ENCODE measurements at places on chromosomes 16 and 17. TPM values are rescaled to one million over a fixed set of nuclear protein-coding genes. Genes with fewer than 3 reads are reported as not detected.

DNA sequence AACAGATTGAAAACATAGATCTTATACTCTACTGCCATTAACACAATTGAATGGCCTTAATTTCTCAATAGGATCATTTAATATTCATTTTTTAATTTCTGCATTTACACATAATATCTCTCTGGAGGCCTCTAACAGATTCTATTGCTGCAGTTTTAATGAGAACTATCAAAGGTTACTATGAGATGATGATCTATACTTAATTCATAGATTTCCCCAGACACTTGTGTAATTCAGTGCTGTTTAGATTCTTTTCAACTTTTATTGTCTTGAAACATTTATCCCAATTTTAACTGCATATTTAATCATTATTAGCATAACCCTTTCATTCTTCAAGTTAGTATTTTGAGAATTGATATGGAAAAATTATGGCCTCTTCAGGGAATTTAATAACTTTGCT, 1056.5 kb upstream of the CDH8 start:
- no peak for DNase-seq

- no peak for DNase-seq
Observed at GRCh38 chr17:19705201-19705600, 11.2 kb downstream of the SLC47A2 start.

DNA sequence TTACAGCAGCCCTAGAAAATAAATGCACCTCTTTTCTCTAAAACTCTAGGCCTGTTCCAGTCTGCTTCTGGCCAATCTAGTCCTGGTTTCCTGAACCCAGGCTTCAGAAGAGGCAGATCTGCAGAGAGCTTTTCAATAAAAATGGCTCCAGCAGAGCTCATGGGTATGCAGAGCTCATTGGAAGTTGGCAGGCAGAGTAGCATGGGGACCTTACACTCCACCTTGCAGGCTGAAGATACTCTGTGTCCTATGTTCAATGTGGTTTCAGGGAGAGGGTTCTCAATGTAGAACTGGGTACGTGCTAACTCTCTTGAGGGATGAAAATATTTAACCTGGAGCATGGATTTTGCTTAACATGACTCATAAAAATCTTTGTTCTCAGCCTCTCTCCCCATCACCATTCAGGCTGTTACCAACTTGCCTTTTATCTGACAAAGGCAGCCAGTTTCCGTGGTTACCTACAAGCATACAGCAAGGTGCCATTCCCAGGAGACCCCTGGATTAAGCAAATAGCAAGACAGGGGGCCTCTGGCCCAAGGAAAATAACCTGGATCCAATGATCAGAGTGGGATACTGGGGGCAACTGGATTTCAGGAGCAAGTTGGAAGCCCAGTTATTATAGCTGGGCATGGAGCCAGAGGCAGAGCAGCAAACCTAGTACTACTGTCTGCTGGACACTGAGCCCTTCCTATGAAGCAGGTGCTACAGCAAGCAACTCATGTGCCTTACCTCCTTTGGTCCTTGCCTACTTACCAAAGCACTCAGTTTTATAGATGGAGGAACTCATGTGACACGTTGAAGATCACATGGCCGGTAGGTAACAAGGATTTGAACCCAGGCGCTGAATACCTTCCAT, 98.2 kb upstream of the DHX40 start:
- no peak for DNase-seq

DNA sequence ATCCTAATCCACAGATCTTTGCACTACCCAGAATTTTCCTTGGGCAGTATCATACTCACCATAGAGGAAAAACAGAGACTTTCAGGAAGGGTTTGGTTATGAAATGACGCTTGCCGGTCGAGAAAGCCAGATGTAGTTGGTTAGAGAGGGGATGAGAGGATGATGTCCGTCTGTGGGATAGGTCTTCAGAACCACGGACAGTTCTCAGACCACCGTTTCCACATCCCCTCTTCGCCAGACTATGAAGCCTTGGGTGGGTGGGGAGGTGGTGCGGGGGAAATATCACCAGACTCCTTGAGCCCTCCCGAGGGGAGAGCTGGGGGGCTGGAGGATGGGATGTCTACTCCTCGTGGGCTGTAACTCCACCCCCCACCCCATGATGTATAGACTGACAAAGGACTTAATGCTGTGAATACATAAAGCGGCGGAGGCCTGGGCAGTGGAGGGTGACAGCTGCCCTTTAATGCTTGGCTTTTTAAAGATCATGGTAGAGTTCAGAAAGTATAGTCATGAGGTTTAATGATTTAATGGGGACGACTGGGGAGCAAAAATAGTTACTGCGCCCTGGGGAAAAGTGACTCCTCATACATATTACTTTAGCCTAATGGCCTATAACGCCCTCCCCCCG, 96.6 kb downstream of the MRM1 start:
- DNase-seq: no peak

DNA sequence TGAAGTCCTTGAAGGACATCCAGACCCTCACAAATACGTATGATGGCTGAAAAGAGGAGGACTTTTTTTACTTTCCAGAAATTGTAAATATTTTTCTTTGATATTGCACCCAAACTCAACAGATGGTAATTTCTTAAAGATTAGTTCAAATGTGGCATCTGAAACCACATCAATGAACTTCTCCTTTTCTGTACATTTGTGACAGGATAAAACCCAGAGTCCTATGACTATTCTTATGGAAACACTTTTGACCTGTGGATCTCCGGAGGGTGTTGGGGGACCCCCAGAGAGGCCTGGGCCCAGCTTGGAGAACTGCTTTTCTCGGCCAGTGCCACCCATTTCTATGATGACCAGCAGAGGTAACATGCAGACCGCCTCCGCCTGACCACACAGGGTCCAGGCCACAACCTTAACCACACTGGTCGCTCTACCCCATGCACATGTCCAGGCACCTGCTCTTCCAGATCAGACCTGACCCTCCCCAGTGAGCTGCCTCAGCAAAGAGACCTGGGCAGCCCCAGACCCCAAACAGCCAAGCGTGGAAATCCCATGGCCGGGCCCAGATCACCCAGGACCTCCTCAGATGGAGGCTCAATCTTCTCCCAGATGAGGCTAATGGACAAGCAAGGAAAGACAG, 22.7 kb downstream of the RPH3AL start:
- no peak for DNase-seq

DNA sequence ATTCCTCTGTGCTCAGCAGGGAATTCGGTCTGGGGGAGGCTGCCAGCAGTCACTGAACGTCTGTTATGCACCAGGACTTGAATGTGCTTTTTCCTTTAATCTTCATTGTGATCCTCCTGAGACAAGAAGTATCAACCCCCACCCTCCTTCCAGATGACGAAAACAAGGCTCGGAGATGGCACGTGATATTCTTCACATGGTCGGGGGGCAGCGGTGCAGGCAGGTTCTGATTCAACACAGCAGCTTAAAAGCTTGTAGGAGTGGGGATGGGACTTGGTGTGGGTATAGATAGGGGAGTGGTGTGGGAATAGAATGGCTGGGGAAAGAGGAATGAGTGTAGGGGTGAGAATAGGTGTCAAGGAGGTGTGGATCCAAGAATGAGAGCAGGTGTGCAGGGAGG, 6.4 kb downstream of the NECAB2 start:
- no peak for DNase-seq

- DNase-seq: peak; percentile 28
Observed at GRCh38 chr16:11254913-11255736, 879 bp downstream of the SOCS1 start.

GRCh38 chr16:58028541-58029070, 3.1 kb downstream of the MMP15 start:
- no peak for DNase-seq

DNA sequence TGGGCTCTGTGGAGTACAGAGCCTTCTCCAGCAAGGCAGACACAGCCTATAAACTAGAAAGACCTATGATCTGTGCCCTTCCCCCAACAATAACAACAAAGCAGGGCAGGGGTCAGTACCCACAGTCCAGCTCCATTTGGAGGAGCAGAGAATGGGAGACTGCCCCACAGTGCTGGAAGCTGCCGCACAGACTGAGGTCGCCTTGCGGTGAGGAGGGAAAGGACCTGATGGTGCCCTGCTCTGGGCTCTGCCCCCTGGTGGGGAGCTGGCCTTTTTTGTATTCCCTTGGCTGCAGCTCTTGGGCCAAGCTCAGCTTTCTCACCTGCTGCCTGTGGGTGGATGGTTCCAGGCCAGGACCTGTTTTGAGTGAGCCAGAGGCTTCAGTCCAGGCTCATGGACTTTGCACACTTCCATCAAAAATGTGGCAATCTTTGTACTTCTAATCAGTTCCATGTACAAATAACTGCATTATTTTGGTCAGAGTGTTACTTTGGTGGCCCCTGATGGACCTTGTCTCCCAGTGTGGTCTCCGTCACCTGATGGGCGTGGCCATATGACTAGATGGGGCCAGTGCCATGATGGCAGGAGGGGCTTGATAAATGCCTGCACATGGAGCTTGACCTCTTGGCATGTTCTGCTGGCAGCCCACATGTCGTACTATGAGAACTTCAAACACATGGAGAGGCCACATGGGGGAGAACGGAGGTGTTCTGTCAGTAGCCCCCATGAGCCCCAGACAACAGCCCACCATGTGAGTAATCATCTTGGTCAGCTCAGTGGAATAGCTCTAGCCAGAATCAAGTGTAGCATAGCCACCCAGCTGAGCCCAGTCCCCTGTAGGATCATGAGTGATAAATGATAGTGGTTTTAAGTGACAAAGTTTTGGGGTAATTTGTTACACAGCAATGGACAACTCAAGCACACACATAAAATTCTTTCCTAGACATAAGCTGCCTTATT, 24.2 kb downstream of the B9D1 start:
- DNase-seq: peak; percentile 52

- peak; percentile 22 for DNase-seq
Observed at GRCh38 chr17:7281953-7282751, 634 bp downstream of the SLC2A4 start.

GRCh38 chr17:56309897-56310296, 156.6 kb downstream of the ANKFN1 start:
- no peak for DNase-seq

DNA sequence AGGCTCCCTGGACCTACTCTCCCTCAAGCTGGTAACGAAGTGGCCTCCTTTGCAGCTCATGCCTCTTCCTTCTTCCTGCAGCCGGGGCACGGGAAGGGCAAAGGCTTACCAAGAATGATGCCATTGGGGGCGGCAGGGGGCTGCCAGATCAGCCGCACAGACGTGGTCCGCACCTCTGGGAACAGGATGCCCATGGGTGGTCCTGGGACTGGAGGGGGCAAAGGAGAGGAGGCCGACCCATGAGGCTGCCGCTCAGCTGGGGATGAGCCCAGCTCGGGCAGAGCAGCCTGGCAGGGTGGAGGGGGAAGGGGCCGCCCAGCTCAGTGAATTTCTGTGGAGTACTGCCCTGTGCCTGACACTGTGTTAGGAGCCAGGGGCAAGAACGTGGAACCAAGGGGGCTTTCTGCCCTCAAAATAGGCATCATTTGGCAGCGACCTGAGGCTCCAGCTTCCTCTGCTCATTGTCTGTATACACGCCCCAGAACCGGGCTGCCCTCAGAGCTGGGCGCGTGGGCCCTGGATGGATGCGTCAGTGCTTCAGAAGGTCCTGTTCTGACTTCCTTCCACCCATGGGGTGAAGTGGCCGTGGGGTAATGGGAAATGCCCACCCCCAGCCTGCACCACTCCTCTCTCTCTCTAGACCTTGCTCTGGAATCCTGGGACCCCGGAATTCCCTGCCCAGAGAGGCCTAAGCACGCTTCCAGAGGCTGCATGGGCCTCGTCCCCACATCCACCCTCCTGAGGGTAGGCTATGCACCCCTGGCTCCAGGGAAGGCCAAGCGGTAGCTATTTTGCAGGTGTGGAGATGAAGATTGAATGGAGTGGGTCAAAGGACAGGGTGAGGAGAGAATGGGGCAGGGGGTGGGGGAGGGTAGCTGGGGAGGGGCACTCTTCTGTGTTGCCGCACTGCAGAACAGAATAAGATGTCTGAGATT, 79.8 kb upstream of the CDC42EP4 start:
- no peak for DNase-seq

DNA sequence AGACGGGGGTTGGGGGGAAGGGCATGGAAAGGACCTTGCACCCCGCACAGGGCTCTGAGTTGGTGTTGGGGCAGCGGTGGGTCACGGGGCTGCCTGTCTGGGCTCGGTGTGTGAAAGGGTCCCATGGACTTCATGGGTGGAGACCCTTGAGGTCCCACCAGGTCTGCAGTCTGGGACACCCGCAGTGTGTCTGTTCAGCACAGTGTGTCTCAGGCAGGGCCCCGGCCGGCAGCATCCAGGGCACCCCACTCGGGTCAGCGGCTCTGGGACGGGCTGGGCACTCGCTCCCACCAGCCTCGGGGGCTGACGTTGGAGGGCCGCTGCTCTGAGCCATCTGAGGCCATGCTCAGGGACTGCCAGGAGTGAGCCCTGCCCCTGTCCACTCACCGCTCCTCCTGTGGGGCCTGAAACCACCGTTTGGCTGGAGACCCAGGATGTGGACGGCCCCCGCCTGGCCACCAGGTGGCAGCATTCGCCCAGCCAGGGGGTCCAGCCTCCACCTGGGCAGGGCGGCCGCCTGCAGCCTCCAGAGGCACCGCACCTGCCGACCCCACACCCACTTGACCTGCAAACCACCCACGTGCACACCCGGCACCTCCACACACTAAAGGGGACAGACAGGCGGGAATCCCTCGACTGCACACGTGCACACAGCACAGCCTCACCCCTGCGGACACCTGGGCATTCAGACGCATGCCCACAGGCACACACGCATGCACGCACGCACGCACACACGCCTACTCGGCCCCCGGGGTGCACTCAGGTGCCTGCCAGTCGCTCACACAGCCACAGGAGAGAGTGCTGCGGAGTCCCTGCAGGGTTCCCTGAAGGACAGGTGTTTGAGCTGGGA, 10.1 kb upstream of the ZFPM1 start:
- peak; percentile 81 for DNase-seq

DNA sequence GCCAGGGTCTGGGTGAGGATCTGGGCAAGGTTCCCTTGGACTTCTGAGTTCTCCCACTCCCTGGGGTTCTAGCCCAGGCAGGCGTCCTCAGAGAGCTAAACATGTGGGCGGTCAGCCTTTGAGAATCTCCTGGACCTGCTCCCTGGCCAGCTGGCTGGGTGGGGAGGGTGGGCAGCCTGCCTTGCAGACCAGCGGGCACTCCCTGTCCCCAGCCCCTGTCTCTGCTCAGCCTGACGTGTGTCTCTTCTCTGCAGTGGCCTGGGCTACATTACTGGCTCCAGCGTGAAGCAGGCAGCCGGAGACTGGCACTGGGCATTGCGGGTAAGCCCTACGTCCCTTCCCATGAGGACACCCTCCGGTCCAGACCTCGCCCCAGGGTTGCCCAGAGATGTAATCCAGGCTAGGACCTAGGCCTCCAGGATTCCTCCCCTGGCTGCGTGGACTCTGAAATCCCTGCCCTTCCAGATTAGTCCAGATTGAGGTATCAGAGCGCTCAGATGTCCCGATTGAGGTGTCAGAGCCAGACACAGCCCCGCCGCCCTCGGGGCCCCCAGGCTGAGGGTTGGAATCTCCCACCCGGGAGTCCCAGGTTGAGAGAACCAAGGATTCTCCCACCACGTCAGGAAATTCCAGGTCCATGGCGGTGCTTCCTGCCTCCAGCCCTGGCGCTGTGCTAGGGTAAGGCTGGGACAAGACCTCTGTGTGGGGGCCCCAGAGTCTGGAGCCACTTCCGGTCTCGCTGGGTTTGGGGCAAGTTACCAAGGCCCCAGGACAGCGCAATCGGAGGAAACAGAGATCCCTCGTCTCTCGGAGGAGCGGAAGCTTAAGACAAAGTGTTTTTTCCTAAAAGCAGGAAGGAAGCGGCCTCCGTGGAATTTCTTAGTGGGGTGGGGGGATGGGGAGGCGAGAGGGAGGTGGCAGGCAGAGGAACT, 24.1 kb downstream of the MYBBP1A start:
- no peak for DNase-seq

- DNase-seq: peak; percentile 41
Observed at GRCh38 chr16:56281249-56281805, 90.0 kb downstream of the GNAO1 start.

The SLC5A10 gene
- not detected for total RNA-seq

The KRTAP4-3 gene
- not detected for total RNA-seq

The MEIOB gene
- not detected for total RNA-seq

The GUCY2D gene
- total RNA-seq: not detected

Measured in neural crest cell (in vitro differentiated cells).